Thyroid gland (tissue), 4 donors: ENCODE measurements at places on chromosomes 4 and X.

DNA sequence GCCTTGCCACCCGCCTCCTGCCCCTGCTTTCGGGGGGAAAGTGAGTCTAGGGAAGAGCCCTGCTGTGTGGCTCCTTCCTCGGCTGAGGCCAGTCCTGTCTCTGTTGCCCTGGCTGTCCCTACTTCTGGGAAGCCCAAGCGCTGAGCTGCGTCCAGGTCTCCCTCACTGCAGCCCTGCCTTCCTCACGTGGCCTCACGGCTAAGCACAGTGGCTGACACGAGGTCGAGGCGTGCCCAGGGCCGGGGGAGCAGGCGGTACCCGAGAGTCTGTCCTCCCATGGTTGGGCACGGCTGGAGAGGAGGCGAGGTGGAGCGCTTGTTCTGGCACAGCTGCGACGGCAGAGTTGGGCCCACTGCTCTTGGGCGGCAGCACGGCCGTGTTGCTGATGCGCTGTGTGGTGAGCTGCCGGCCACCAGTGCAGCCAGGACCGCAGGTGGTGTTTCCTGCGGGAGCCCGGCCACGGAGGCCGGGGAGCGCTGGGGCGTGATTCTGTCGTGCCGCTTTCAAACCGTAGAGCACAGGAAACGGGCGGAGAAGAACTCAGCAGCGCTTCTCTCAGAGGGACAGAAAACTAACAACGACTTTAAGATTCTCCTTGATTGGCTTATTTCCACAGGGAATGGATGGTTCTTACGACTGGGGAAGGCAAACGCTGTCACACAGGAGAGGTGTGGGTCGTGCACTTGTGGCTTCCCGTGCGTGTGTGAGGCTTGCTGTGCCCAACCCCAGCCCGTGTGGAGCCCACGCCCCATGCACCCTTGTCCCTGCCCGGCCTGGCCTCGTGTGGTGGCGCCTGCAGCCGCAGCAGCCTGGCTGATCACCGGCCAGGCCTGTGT lies 21.3 kb downstream of the MAEA start:
- DNase-seq, result no peak
- H3K4me1 ChIP-seq, result peaks cover 34% of the 10 kb centered on the region
- H3K36me3 ChIP-seq, result peaks cover 29% of the 10 kb centered on the region
- H3K4me3 ChIP-seq, result no peak overlapping the region
- H3K27me3 ChIP-seq, result no peaks in the 10 kb centered on the region

- H3K36me3 ChIP-seq, result no peaks in the 10 kb centered on the region
- H3K27ac ChIP-seq, result no peak overlapping the region
- H3K4me3 ChIP-seq, result no peak overlapping the region
- no peaks in the 10 kb centered on the region for H3K27me3 ChIP-seq
Observed at GRCh38 chr4:137408527-137409177, 123.6 kb downstream of the PCDH18 start.

- peak overlapping the region; percentile 77 for H3K27ac ChIP-seq
- no peak overlapping the region for H3K4me3 ChIP-seq
- H3K4me1 ChIP-seq, result peaks cover 54% of the 10 kb centered on the region
- DNase-seq, result peak; percentile 90
- no peaks in the 10 kb centered on the region for H3K36me3 ChIP-seq
Observed at GRCh38 chr4:7803992-7804755, 135.5 kb downstream of the AFAP1 start.

- H3K4me1 ChIP-seq, result no peaks in the 10 kb centered on the region
- DNase-seq, result no peak
Observed at GRCh38 chr4:97498875-97499274, 644.4 kb downstream of the STPG2 start.

- peak; percentile 40 for DNase-seq
- no peaks in the 10 kb centered on the region for H3K4me1 ChIP-seq
- no peak overlapping the region for H3K4me3 ChIP-seq
Observed at GRCh38 chrX:140141444-140142029, 176.2 kb upstream of the CXorf66 start.

DNA sequence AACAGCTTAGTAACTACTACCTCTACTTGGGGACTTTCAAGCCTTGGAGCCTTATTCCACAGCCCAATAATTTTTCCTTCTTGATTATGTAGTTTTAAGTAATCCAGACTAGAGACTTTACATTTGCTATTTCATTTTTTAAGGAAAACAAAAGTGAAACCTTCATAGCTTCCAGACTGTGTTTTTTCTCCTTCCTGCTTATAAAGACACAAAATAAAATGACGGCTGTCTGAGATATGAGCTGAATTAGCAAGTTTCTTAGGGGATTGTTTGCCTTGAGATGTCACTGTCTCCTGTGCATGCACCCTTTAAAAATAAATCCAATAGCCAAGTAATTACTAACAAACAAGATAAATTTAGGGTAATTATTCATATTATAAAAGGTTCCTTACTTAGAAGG lies 78.8 kb upstream of the PACRGL start:
- no peak overlapping the region for H3K27ac ChIP-seq
- H3K4me3 ChIP-seq, result no peak overlapping the region
- no peak for DNase-seq
- no peaks in the 10 kb centered on the region for H3K4me1 ChIP-seq
